ENCODE measurements at places on chromosomes 1 and 21.

GRCh38 chr1:21280011-21280471 lies 10.2 kb downstream of the ECE1 start:
- DNase-seq, result no peak

DNA sequence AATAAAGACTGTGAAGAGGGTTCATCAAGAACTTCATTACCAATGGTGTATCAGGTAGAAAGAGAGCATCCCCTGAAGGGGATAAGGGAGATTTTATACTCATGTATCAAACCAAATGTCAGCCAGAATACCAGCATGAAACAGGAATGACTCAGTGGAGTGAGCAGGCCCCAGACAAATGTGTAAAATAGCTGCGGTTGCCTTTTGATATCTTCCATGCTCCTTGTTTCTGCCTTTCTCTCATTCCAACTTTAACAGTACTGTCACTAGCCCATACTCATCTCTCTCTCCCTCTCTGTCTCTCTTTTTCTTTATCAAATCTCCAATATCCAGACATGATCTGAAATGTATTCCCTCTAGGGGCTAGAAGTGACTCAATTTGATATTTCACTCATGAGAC lies 47.8 kb downstream of the GPR88 start:
- no peak for DNase-seq

GRCh38 chr1:20402585-20403422 lies 83.2 kb downstream of the CAMK2N1 start:
- DNase-seq, result peak; percentile 29

- DNase-seq, result no peak
Measured at GRCh38 chr1:40898431-40898901, 36.3 kb upstream of the CITED4 start.

DNA sequence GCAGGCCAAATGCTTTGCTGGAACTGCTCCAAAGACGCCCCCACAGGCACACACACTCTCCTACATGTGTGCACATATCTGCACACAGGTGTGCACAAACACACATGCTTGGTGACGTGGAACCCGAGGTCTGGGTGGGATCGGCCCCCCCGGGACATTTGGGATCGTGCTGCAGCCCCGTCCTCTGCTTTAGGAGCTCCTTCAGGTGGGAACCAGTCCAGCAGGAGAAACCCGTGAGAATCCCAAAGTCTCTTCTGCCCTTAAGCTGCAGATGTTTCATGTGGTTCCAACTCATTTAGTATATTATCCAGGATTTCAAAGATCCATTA lies 38.6 kb downstream of the UBE2G2 start:
- no peak for DNase-seq

DNA sequence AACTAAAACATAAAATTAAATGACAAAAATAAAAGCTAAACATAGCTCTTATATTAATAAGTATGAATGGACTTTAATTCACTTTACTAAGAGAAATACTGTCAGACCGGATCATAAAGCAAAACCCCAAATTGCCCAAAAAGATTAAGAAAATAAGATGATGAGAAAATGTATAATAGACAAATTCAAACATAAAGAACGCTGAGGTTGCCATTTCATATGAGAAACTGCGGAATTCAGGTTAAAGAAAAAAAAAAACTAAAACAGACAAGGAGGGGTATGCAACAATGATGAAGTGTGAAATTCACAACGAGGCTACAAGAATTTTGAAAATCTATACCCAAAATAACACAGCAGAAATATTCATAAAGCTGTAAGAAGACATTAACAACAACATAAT lies 133.6 kb upstream of the JUN start:
- DNase-seq, result no peak

DNA sequence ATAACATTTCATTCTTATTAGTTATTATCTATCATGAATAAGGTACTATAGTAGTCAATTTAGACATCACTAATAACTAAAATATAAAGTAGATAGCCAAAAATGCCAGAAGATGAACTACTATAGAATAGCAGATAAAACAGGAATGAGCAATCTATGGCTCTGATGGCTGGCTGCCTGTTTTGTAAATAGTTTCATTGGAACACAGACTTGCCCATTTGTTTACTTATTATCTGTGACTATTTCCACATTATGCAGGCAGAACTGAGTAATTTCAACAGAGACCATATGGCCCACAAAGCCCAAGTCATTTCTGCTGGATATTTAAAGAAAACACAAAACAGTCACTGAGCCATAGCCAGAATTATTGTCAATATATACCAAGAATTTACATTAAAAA lies 222.1 kb downstream of the COL24A1 start:
- no peak for DNase-seq

- peak; percentile 83 for DNase-seq
Measured at GRCh38 chr1:245153081-245153551, 1.7 kb upstream of the KIF26B start.

- DNase-seq, result no peak
Measured at GRCh38 chr1:219150913-219151312, 22.8 kb upstream of the LYPLAL1 start.

DNA sequence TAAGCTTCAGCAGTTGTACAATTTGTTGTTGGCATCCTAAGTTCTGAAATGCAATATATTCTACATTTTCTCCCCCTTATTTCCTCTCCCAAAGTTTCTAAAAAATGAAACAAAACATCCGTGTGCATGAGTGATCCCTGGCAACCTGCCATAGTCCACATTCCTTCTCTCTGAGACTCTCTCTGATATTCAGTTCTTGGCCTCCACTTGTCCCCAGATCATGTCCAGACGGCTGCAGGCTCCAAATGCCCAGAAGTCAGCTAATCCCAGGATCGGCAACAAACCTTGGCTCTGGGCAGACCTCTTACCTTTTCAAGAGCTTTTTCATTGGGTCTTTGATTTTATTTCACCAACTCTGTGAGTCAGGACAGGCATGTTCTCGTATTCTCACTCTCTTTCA lies 187.8 kb downstream of the ETS2 start:
- DNase-seq, result no peak

GRCh38 chr1:47617381-47618221 lies 179.8 kb downstream of the FOXD2 start:
- no peak for DNase-seq

GRCh38 chr21:45064618-45065399 lies 9.6 kb upstream of the ADARB1 start:
- DNase-seq, result no peak

- DNase-seq, result no peak
Measured at GRCh38 chr1:85569737-85570404, 10.7 kb upstream of the CCN1 start.

- DNase-seq, result no peak
Measured at GRCh38 chr1:60972841-60973364, 109.5 kb upstream of the NFIA start.

GRCh38 chr1:47569261-47569660 lies 131.4 kb downstream of the FOXD2 start:
- no peak for DNase-seq

DNA sequence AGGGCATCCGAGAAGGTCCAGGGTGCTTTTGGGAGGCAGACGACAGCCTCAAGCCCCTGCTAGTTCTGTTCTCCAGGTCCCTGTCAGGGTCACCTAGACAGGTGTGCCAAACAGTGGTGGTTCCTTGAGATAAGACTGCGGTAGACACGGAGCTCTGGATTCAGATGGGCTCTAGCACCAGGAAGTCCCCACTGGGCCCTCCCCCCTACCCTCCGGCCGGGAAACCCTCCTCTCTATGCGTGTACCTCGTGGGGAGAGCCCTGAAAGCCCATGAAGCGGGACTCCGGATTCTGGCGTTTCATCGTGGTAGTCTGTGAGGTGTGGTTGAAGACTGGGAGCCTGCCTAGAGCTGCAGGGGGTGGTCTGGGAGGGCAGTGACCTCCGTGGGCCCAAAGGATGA lies 2.1 kb upstream of the KCNA2 start:
- no peak for DNase-seq

- DNase-seq, result no peak
Measured at GRCh38 chr1:237804516-237804915, 86.2 kb downstream of the ZP4 start.

DNA sequence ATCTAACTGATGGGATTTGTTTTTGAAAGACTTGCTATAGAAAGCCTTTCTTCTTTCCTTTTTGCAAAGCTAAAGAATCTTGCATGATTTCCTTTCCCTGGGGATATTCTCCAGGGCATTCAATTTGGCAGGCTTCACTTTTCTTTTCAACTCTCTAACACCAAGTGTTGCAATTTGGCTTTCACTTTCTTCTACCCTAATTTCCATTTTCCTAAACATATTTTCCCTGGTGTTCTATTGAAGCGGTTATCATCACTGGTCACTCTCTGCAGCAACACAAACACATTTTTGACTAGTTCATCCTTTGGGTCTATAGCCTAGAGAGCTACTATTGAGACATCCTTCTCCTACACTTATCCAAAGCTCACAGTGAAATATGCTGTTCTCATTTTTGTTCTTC lies 424.5 kb downstream of the NEGR1 start:
- DNase-seq, result no peak

DNA sequence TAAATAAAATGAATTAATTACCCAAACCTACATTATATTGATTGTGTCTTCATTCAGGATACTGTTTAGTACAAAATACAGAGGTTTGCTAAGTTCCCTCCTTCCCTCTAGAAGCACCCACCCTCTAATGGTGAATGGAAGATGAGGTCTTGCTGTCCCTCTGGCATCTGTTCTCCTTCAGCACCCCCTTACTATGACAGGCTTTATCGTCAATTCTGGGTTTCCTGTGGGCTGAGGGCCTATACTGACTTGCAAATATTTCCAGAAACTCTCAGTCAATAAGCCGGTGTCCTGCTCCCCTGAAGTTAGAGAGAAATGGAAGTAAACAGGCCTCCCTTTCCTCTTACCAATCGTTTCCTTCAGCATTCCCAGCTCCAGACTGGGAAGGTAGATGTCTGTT lies 13.2 kb downstream of the LAX1 start:
- DNase-seq, result no peak

DNA sequence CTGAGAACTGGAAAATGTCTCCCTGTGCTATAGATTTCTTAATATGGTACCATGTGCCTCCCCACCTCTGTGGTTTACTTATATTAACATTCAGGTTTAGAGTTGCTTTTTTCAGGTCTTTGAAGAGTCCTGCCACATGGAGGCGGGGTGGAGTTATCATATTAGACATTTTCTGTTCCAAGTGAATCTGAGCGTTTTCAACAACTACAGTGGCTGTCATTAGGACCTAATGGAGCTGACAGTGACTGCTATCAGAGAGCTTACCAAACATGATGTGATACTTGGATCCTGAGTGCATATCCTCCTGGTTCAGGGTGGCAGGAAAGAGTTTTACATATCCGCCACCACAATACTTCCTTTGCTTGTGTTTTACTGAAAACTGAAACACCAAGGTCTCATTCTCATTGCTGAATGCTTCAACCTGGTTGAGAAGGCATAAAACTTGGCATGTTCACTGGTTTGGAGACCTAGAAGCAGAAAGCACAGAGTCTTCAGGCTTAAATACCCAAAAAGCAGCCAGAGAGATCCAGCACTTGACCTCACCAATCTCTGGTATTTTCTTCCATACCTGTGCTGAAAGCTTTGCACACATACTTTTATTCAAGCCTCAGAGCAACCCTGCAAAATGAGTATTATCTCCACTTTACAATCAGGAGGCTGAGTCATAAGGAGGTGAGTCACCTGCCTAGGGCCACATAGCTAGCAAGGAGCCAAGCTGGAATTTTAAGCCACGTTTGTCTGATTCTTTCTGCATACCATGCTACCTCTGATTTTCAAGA lies 47.4 kb upstream of the OSBPL9 start:
- no peak for DNase-seq

- peak; percentile 80 for DNase-seq
Measured at GRCh38 chr1:40032240-40032891, 8.2 kb upstream of the CAP1 start.

DNA sequence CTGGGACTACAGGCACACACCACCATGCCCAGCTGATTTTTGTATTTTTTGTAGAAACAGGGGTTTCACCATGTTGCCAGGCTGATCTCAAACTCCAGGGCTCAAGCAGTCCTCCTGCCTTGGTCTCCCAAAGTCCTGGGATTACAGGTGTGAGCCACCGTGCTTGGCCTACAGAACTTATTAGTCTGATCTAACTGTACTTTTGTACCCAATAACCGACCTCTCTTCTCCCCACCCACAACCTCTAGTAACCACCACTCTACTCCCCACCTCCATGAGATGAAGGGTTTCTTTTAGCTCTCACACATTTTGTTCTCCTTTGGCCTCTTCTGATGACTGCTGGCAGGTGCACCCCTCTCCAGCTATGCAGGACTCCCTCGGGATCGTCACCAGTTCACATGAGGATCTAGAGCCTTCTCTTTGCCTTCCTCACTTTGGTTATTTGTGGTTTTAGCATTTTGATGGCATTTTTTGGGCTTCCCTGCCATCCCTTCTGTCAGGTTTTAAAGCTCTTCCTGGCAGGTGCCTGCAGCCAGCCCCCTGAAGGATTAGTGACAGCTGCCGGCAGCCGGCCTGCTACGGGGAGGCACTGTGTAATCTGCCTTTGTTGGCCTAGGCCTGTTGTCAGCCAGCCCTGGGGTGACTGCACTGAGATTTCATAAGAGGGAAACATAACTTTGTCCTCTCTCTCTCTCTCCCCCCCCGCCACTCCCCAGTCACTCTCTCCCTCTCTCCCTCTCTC lies 99.8 kb upstream of the ATP1A1 start:
- peak; percentile 36 for DNase-seq

DNA sequence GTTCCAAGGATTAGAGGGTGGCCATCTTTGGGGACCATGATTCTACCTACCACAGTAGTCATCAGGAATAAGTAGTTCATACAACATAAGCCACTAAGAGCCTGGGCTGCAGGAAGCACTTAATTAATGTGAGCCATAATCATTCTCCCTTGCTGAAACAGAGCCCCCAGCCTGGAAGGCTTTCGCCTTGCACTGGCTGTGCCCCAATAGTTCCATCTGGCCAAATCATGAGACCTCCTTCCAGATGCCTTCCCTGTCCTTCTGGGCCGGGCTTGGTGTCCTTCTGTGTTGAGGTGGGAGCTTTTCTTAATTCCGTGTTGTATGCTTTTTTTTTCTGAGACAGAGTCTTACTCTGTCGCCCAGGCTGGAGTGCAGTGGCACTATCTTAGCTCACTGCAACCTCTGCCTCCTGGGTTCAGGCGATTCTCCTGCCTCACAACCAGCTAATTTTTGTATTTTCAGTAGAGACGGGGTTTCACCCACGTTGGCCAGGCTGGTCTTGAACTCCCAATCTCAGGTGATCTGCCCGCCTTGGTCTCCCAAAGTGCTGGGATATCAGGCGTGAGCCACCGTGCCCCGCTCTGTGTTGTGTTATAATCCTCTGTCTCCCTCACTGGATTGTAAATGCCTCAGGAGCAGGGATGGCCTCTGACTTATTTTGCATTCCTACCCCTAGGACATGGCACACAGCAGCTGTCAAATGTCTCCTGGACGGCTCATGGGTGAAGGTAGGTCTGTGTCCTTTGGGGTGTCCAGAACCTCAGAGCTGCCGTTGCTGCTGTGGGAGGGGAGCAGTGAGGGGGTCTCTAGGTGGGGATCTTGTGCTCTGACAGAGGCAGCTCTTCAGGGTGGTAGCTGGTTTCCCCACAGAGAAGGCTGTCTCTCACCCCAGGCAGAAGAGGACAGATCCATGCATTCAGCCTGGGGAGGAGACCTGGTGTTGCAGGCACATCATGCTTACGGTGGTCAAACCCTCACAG lies 10.1 kb downstream of the GNG4 start:
- DNase-seq, result no peak

- DNase-seq, result no peak
Measured at GRCh38 chr1:936348-937264, 12.9 kb downstream of the SAMD11 start.

Measured in NCI-H1092 treated with DMSO at 0.1 percent for 48 hours (cell line).